Dorsolateral prefrontal cortex (tissue), 122 donors: ENCODE measurements at places on chromosomes 2 and 18.

DNA sequence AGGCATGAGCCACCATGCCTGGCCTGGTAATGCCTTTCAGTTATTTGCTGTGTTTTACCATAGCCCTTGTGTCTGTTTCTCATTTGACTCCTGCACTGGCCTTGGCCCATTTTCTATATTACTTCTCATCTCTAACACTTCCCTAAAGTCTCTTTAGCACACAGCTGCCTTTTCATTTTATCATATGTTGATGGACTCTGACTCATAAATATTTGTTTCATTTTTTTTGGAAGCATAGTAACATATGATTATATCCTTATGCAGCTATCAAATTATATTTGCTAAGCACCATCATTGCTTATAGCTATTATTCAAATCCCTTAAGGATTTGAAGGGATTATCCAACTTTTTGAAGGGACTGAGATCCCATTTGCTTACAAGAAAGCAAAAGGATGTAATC lies 320.3 kb downstream of the GPD2 start:
- no peak for DNase-seq

- DNase-seq: no peak
Measured at GRCh38 chr2:152387041-152387440, 52.1 kb downstream of the FMNL2 start.

DNA sequence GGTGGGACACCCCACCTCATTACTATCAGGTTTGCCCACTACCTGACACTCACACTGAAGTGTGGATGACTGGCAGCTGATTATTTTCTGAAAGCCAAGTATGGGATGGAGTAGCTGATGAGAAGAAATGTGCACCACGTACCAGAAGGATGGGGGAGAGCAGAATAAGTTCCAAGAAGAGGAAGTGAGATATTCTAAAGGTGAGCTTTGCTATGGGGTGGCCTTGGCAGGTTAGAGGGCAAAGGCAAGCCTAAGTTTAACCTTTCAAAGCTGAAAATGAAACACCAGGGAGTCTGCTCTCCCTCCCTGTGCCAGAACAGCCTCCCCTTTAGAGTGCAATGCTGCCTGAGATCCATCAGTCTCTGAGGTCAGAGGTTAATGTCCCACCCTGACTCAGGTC lies 196.1 kb upstream of the OSR1 start:
- no peak for DNase-seq

DNA sequence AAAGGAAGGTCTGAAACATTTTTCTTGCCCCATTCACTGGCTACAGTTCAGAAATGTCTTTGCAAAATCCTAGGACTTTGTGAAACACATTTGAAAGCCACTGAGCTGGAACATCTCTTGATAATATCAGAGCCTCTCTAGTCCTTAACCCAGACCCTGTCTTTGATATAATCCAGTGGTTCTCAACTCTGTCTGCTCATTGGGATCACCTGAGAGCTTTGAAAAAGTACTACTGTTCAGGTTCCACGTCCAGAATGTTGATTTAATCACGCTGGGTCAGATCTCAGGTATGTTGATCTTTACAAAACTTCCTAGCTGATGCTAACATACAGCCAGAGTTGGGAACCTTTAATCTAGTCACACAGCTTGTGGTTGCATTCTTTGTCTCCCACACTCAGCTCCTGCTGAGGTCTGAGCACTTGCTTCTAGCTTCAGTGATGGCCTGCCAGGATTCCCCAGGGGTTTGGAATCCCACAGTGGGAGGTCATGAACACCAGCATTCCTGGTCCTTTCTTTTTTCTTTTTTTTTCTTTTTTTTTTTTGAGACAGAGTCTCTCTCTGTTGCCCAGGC lies 262.7 kb downstream of the SETBP1 start:
- no peak for DNase-seq
